Activated T-helper 2 cell treated with anti-CD3 and anti-CD28 coated beads, Interferon-gamma antibody, Interleukin-2, Interleukin-4, amounts not matched to agents 10 μg/mL and 5 μg/mL and 100 μg/mL, durations not matched to agents 14 hours and 24 hours and 36 hours (primary cell): ENCODE measurements at places on chromosomes 1 and 21. TPM values are rescaled to one million over a fixed set of nuclear protein-coding genes. Genes with fewer than 3 reads are reported as not detected.

RASSF5 gene
- total RNA-seq = 180 and 182 TPM in 2 replicates

FCGR3A gene
- not detected in 2 replicates for total RNA-seq

SYCP1 gene
- total RNA-seq = not detected in 2 replicates

GPR52 gene
- 1.6 and 2.3 TPM in 2 replicates for total RNA-seq

CR1L gene
- not detected in 2 replicates for total RNA-seq

MIA3 gene
- 40.6 and 44.4 TPM in 2 replicates for total RNA-seq

VWA5B1 gene
- total RNA-seq = not detected in 2 replicates

GCSAML gene
- total RNA-seq = 0.43 and 0.48 TPM in 2 replicates

KIAA1614 gene
- 0.09 and 0.14 TPM in 2 replicates for total RNA-seq

FCRL1 gene
- total RNA-seq = not detected in 2 replicates

AGMAT gene
- 30.1 and 32.5 TPM in 2 replicates for total RNA-seq

ADAMTSL4 gene
- total RNA-seq = 2.7 and 2.9 TPM in 2 replicates

CACNA1S gene
- not detected in 2 replicates for total RNA-seq

CORT gene
- total RNA-seq = 0.18 and 0.34 TPM in 2 replicates

SV2A gene
- total RNA-seq = 17.9 and 18.4 TPM in 2 replicates

KRTAP7-1 gene
- not detected in 2 replicates for total RNA-seq

BCL2L15 gene
- 0.39 and 1.1 TPM in 2 replicates for total RNA-seq

CD164L2 gene
- total RNA-seq = not detected in 2 replicates

NPPA gene
- total RNA-seq = not detected in 2 replicates

RGS13 gene
- total RNA-seq = not detected in 2 replicates

NKAIN1 gene
- 0.07 TPM in 1 of 2 replicates, not detected in the other for total RNA-seq

CLCA4 gene
- total RNA-seq = not detected in 2 replicates

IRF6 gene
- total RNA-seq = 0.25 TPM in 1 of 2 replicates, not detected in the other

LCE1C gene
- total RNA-seq = not detected in 2 replicates

RER1 gene
- 142 and 144 TPM in 2 replicates for total RNA-seq

MSH4 gene
- total RNA-seq = 0.60 and 0.62 TPM in 2 replicates

ADAMTS5 gene
- total RNA-seq = not detected in 2 replicates

CDK18 gene
- 0.37 and 0.68 TPM in 2 replicates for total RNA-seq

BOLA1 gene
- total RNA-seq = 23.6 and 26.6 TPM in 2 replicates

FGR gene
- 0.07 and 0.25 TPM in 2 replicates for total RNA-seq

HES4 gene
- total RNA-seq = 2.0 and 3.1 TPM in 2 replicates

TRIM45 gene
- 1.5 and 1.8 TPM in 2 replicates for total RNA-seq

HTR6 gene
- total RNA-seq = not detected in 2 replicates

TINAGL1 gene
- not detected in 2 replicates for total RNA-seq

NGF gene
- not detected in 2 replicates for total RNA-seq
